A549 treated with CpdA at 1 μM for 4 hours (cell line): ENCODE measurements at places on chromosomes 5 and 9. TPM values are rescaled to one million over a fixed set of nuclear protein-coding genes. Genes with fewer than 3 reads are reported as not detected.

The PPIC gene
- total RNA-seq: 16.2 to 18.8 TPM (median 16.6 TPM) in 5 replicates

The ORM2 gene
- not detected in 5 replicates for total RNA-seq

The PCDHGA9 gene
- total RNA-seq: 0.06 to 0.14 TPM (median 0.08 TPM) in 3 of 5 replicates, not detected in the others

The SPAG8 gene
- 0.22 to 0.53 TPM (median 0.27 TPM) in 5 replicates for total RNA-seq

The LCN9 gene
- total RNA-seq: not detected in 5 replicates

The ANKRD18B gene
- total RNA-seq: 5.6 to 8.6 TPM (median 7.2 TPM) in 5 replicates

The GPR151 gene
- total RNA-seq: not detected in 5 replicates

The FSTL4 gene
- 2.4 to 4.5 TPM (median 3.5 TPM) in 5 replicates for total RNA-seq

The SLC36A2 gene
- not detected in 5 replicates for total RNA-seq

The SOX30 gene
- 0.05 to 0.07 TPM in 2 of 5 replicates, not detected in the others for total RNA-seq

The SCAMP1 gene
- total RNA-seq: 18.5 to 29.4 TPM (median 25.7 TPM) in 5 replicates

The TPM2 gene
- 578 to 668 TPM (median 633 TPM) in 5 replicates for total RNA-seq

The TEK gene
- total RNA-seq: 0.03 to 0.08 TPM (median 0.06 TPM) in 5 replicates

The ISCA1 gene
- total RNA-seq: 44.5 to 50.1 TPM (median 44.8 TPM) in 5 replicates

The ZNF367 gene
- total RNA-seq: 5.1 to 6.3 TPM (median 5.8 TPM) in 5 replicates

The SPINK13 gene
- not detected in 5 replicates for total RNA-seq

The IFNA21 gene
- not detected in 5 replicates for total RNA-seq

The NRG2 gene
- 1.7 to 2.5 TPM (median 1.9 TPM) in 5 replicates for total RNA-seq

The CFAP77 gene
- total RNA-seq: 0.08 to 0.28 TPM (median 0.10 TPM) in 3 of 5 replicates, not detected in the others

The SLC9A3 gene
- total RNA-seq: 2.1 to 2.5 TPM (median 2.4 TPM) in 5 replicates

The SLC34A1 gene
- total RNA-seq: not detected in 5 replicates

The HBEGF gene
- 6.5 to 7.8 TPM (median 7.5 TPM) in 5 replicates for total RNA-seq

The FAM169A gene
- total RNA-seq: 4.4 to 7.4 TPM (median 6.2 TPM) in 5 replicates

The GGTA1 gene
- total RNA-seq: not detected in 5 replicates

The FBXO10 gene
- total RNA-seq: 5.8 to 7.8 TPM (median 7.3 TPM) in 5 replicates

The CDH6 gene
- 0.12 to 0.33 TPM (median 0.19 TPM) in 5 replicates for total RNA-seq

The IRX2 gene
- 1.2 to 2.2 TPM (median 1.3 TPM) in 5 replicates for total RNA-seq

The EQTN gene
- not detected in 5 replicates for total RNA-seq

The TPPP gene
- total RNA-seq: 4.7 to 5.2 TPM (median 4.9 TPM) in 5 replicates

The MEIKIN gene
- not detected in 5 replicates for total RNA-seq

The SHOC1 gene
- total RNA-seq: 0.01 TPM in 1 of 5 replicates, not detected in the others

The CDC25C gene
- 10.5 to 13.4 TPM (median 12.5 TPM) in 5 replicates for total RNA-seq
